ENCODE measurements at places on chromosomes 13 and 19.

DNA sequence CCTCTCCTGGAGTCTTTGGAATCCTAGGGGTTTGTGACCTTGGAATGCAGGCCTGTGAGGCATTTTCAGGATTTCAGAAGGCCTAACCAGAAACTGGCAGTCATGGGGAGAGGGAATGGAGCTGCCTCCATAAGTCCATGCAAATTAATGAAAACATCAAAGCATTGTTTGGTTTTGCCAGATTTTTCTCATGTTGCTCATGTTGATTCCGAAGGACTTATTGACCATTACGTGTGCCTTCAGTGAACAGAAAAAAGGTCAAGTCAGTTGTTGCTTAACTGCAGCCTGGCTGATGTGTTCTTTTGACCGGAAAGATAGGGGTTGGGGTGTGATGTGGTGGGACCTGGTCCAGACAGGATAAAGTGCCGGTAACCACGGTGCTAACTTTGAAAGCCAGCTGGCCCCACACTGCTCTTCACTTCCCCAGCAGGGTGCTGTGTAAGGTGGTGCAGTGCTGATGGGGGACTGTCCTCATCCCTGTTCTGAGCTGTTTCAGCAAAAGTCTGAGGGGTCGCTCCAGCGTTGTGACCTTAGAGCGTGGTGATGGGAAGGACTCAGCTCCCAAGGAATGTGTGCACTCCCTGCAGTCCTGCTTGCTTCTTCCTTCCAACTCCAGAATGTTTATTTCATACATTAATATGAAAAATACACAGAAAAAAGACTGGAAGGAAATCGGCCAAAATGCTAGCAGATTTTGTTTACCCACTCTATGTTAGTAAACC lies 3.5 kb downstream of the RNF113B start:
- DNase-seq: no peak

DNA sequence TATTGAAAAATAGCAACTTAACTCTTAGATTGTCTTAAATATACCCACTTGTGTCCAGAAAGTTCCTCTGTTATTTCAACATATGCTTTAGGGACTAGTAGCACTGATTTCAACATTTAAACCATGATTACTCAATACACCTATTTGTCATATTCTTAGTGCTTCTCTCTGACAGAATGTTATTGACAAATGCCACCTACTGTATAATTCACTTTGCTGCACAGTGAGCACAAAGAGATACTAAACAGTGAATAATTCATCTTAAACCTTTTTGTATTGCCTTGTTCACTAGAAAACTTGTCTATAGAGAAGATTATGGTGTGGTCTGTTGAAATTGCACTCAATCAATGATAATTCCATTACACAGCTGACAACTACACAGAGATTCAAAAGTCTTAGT lies 692.6 kb downstream of the PCDH17 start:
- no peak for DNase-seq

GRCh38 chr19:17235300-17235970 lies 9.4 kb downstream of the OCEL1 start:
- peak; percentile 89 for DNase-seq

- no peak for DNase-seq
These were observed 189.5 kb downstream of the SLITRK1 start for GRCh38 chr13:83692800-83693199.

- no peak for DNase-seq
These were observed 24.5 kb upstream of the LPAR6 start for GRCh38 chr13:48437371-48437770.

DNA sequence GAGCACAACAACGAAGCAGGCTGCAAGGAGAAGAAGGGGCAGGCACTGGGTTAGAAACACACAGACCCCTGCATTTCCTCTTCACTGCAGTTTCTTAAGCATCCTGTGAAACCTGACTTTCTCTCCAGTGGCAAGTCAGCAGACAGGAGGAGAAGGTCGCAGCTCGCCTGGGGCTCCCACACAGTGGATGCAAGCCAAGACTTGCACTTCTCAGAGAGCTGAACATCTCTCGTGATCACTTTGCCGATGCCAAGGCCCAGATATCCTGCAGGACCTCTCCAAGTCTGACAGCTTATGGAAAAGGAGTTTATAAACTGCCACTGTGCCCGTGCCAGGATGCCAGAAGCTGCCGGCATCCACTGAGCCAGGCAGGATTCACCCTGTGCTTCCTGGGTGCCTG lies 18.4 kb downstream of the TMEM272 start:
- DNase-seq: no peak

- no peak for DNase-seq
These were observed 47.5 kb downstream of the C13orf46 start for GRCh38 chr13:113926301-113926761.

DNA sequence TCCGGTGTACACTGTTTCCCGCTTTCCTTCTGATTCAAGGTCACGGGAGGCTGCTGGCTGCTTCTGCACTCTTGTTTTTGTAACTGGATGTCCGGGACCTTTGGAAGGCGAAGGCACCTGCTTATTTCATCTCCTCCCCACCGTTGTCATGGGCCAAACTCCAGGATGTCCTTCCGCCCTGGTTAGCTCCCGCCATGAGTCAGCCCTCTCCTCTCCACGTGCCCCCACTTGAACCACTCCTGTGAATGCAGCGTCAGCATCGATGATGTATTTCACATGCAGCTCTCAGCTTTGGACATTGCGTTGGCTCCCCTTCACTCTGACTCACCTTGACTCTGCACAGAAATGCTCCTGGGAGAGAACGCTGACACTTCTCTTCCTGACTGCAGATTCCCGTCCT lies 5.5 kb upstream of the GALP start:
- DNase-seq: no peak

DNA sequence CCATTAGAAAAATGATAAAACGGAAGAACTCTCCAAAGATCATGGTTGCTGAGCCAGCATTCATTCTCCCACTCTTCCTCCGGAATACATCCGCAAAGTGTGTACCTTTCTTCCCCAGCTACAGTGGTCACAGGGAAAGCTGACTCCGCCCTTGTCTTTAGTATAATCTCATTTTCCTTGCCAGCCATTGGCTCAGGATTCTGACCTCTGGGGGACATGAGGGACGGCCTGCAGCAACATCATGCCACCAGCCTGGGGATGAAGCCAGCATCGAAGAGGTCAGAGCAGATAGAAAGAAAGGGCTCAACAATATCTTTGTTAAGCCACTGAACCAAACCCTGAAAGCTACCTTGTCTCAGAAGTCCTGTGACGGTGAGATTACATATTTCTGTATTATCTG lies 46.3 kb upstream of the TPP2 start:
- DNase-seq: no peak

DNA sequence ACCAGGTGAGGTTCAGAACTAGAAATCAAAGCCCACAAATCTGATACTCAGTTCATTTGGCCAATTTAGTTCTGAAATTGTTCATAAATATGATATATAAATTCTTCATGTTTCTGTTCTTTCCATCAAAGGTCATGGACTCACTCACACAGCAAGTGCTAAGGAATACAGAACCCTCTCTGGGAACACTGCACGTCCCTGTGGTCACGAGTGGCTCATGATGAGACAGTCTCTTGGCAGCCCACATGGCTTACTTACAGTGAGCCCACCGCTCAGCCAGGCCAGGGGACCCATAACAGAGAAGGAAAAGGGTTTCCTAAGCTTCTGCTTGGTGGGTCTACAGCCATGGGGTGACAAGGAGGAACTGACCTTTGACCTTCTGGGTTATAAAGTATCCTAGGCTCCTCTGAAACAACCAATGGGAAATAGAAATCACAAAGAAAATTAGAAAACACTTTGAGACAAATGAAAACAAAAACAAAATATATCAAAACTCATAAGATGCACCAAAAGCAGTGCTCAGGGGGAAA lies 67.4 kb downstream of the CDADC1 start:
- DNase-seq: no peak

- no peak for DNase-seq
These were observed 36.9 kb downstream of the PABPC3 start for GRCh38 chr13:25132751-25133390.

DNA sequence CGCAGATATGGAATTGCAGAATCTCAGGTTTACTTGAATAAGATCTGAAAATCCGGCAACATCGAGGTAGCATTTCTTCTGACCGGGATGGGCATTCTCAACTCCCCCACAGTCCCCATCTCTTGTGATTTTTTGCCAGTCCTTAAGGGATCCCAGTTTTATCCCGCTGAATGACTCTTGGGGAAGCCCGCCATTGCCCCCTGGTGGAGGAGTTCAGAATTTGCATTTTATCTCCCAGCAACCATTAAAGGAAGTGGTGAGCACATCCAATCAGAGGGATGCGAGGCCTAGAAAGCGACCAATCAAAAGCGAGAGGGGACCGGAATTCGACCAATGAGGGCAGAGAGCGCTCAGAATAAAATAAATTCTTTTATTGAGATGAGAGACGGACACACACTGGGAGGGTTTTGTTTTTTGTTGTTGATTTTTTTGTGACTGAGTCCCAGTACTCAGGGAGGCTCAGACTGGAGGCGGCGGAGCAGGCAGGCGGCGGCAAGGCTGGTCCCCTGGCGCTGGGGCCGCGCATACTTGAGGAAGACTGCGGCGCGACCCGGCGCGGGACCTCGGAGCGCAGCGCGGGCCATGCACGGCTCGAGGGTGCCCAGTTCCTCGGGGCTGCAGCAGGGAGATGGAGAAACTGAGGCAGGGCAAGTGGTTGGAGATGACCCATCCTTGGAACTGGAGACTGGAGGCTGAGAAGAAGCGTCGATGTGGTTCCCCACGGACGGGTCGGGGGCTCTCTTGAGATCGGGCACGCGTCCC lies 3.9 kb upstream of the TTC9B start:
- DNase-seq: peak; percentile 98

DNA sequence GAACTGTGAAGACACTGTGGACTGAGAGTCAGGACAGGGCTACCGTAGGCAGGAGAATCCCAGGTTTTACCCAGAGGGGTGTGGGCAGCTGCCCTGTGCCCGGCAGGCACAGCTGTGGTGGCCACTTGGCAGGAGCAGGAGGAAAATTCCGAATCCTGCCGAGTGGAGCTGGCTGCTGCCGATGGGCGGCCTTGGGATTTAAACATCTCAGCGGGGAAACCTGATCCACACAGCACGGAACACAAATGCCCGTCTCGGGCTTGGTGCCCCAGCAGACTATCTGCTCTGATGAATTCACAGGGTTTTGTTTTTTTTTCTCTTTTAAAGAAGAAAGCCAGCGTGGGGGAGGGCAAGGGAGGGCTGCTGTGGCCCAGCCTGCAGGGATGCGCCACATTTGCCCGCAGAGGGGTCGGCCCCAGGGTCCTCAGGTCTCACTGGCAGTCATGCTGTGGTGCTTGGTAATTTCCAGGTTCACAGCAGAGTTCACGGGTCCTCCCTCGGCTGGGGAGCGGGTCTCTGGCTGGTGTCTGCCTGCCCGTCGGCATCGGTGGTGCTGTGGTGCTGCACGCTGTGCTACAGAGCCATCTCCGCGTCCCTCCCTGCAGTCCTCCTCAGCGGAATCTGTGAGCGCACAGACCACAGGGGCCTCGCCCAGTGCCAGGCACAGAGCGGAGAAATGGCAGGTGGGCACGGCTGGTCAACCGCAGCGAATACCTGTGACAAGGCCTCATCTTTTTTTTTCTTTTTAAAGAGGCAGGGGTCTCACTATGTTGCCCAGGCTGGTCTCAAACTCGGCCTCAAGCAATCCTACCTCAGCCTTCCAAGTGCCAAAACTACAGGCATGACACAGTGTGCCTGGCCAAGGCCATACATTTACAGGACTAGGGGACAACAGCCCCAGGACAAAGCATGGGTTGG lies 28.1 kb downstream of the MPND start:
- no peak for DNase-seq

- DNase-seq: no peak
These were observed 82.8 kb upstream of the ARGLU1 start for GRCh38 chr13:106650690-106651205.

GRCh38 chr19:20060282-20060681 lies 17.5 kb upstream of the ZNF90 start:
- DNase-seq: no peak

GRCh38 chr13:31421756-31422155 lies 222.0 kb downstream of the B3GLCT start:
- DNase-seq: no peak

DNA sequence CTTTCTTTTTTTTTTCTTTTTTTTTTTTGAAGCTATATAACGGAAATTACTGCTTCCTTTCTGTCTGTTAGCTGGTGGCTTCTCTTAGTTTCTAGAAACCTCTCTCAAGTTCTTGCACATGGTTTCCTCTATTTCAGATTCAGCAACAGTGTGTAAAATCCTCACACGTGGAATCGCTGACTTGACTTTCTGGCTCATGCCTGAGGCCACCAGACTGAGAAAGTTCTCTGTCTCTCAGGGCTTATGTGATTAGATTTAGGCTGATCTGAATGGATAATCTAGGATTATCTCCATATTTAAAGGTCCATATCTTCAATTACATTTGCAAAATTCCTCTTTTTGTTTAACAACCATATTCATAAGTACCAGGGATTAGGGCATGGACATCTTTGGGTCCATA lies 856.3 kb upstream of the SLITRK6 start:
- no peak for DNase-seq

GRCh38 chr13:48896312-48896711 lies 79.4 kb upstream of the FNDC3A start:
- DNase-seq: no peak

DNA sequence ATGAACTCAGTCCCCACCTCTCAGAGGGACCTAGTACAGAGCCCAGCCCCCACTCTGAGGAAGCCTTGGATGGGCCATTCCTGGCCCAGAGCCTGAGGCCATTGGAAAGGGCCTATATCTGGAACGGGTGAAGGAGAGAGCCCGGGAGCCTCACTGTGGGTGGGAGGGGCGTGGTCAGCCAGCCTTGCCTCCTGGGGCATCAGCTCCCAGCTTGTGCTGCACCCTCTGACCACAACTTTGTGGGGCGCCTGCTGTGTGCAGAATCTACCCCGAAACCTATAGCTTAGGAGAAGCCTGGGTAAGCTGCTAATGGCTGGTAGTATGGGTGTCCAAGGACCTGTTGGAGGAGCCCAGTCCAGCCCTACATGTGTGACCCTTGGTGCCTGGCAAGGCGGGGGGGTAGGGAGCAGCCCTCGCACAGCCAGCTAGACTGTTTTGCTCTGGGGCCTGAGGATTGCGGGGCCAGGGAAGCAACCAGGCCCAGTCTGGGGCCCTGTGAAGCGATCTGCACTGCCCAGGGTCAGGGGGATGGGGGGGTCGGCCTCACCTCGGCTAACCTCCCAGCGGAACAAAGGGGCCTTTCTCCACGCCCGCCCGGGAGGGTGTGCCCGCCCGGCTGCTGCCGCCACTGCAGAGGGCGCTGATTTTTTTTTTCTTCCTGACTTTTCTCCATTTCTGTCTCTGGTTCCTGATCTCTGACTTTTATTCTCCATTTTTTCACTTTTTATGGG lies 42.3 kb downstream of the LYL1 start:
- DNase-seq: no peak

GRCh38 chr13:46495651-46496050 lies 57.3 kb upstream of the LRCH1 start:
- DNase-seq: no peak

DNA sequence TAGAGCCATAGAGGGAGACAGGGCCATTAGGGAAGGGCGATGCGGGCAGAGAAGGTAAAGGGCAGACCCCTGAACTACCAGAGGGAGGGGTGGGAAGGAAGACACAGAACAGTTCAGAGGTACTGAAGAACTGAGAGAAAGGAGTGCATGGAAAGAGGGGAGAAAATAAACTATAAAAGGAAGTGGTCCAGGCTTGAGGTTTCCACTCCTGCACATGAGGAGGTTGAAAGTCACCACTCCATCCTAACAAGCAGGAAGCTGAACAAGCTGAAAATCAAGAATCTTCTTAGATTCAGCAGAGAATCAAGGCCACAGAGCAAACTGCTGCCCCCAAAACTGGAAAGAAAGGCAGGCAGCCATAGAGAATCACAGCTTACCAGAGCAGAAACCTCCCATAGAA lies 45.1 kb downstream of the MIPEP start:
- no peak for DNase-seq

- DNase-seq: no peak
These were observed 75.8 kb downstream of the TBC1D4 start for GRCh38 chr13:75405976-75406703.
